ENCODE measurements at places on chromosomes 5 and 9.

DNA sequence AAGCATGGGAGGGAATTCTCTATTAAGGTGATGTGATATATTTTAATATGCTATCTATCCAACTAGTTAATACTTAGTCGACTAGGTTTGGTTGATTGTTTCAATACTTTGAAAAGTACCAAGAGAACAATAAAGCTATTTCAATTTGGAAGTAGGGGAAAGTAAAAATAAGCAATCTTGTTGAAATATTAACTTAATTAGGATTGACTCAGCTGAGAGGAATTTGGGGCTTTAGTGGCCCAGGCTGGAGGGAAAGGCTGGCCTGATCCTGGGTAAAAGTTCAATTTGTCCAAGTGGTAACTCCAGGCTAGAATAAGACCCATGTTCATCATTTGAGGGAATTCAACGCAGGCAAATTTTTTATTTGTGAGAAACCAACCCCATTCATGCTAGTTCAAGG is 48.6 kb downstream of the NMUR2 start:
- DNase-seq: no peak

- DNase-seq: peak; percentile 39
These were observed 228.0 kb downstream of the TLE4 start for GRCh38 chr9:79799691-79800335.

GRCh38 chr9:131695836-131696460 is 43.9 kb downstream of the RAPGEF1 start:
- DNase-seq: no peak

DNA sequence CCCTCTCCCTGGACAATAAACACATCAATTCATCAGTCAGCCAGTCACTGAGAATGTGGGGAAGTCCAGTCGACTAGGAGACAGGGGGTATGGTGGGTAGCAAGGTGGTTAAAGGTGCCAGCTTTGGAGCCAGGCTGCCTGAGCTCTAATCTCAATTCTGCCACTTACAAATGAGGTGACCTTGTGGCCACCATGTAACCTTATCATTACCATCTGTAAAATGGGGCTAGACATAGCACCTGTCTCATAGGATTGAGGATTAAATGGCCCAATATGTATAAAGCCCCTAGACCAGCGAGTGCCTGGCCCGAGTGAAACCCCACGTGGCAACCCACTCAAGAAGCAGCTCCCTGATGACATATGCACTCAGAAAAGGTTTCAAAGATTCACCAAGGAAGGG is 73.3 kb upstream of the TBC1D2 start:
- no peak for DNase-seq

- no peak for DNase-seq
These were observed 80.9 kb downstream of the KIF4B start for GRCh38 chr5:155094455-155094854.

GRCh38 chr5:33834334-33834733 is 57.5 kb downstream of the ADAMTS12 start:
- no peak for DNase-seq

GRCh38 chr5:164358531-164359259 is 853.3 kb downstream of the MAT2B start:
- DNase-seq: no peak

DNA sequence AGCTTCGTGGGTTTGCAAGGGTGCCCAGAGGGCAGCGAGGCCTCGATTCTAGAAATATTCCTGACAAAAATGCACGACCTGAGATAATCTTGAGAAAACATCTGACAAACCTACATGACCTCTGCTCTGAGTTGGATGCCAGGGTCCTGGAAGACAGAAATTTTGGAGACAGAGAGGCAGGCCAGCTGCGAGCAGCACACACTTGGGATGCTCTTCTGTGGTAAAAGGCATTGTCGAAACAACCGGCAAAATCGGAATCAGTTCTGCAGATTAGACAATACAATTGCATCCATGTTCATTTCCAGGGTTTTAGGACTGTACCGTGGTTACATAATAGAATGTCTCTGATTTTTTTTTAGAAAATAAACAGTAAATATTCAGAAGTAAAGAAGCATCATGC is 74.2 kb downstream of the GADD45G start:
- no peak for DNase-seq

DNA sequence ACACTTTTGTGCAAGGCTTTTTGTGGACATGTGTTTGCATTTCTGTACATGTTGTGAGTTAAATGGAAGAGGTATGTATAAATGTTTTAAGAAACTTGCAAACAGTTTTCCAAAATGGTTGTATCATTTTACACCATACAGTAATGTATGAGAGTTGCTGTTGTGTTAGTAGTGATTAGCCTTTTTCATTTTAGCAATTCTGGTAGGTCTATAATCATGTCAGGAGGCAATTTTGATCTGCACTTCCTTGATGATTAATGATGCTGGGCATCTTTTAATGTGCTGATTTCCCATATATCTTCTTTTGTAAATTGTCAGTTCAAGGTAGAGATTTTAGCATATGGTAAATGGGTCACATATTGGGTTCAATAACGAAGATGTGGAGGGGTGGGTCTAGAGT is 87.3 kb downstream of the ANKRD18B start:
- DNase-seq: no peak

- no peak for DNase-seq
These were observed 74.2 kb upstream of the SLC12A2 start for GRCh38 chr5:128009403-128009802.

DNA sequence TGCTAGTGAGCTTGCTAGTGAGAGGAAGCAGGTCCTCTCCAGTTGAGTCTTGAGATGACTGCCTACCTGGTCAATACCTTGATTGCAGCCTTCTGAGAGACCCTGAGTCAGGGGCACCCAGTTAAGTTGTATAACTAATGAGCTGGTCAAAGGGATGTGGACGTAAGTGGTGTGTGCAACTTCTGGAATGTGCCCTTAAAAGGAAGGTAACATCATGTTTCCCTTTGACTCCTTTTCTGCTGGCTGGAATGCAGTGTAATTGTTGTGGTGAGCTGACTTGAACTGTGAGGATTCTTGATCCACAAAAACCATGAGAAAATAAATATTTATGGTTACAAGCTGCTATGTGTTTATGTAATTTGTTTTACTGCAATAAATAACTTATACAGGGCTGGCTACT is 2.4 kb upstream of the SNX2 start:
- no peak for DNase-seq

DNA sequence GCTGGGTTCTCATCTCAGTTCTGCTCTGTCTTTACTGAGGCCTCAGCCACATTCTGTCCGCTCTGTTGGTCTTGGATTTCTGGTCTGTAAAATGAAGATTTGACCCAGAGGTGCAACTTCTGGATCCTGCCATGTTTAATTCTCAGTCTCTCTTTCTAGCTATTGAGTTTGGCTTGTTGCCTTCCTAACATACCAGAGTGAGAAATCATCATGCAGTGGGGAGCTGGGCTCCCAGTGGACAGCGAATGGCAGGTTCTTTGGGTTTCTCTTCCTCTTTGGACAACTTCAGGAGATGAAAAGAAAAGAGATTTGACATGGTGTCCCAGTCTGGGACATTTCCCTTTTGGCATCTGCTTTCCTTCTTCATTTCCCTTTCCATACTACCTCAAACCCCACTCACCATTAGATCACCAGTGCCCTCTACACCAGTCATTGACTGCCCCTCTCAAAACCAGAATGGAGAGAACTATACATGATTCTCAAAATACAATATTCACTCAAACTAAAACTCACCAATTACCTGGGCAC is 334.7 kb downstream of the ACTL7B start:
- DNase-seq: peak; percentile 31

DNA sequence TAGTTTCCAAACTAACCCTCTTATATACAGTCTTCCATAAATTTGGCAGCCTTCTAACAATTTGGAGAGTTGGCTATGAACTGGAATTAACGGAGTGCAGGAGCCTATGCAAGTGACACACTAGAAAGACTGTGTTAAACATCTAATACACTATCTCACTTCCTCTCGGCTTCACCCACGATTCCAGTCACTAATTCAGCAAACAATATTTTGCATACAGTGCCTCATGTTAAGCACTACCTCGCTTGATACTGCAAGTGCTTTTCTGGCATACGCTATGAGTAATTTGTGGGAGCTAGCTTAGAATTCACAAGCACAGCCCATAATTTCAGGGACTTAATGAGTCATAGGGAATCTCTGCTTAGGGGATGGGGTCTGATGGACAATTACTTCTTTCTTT is 102.5 kb downstream of the ST8SIA4 start:
- DNase-seq: no peak

- no peak for DNase-seq
These were observed 73.0 kb downstream of the TMEM161B start for GRCh38 chr5:88195636-88196035.

DNA sequence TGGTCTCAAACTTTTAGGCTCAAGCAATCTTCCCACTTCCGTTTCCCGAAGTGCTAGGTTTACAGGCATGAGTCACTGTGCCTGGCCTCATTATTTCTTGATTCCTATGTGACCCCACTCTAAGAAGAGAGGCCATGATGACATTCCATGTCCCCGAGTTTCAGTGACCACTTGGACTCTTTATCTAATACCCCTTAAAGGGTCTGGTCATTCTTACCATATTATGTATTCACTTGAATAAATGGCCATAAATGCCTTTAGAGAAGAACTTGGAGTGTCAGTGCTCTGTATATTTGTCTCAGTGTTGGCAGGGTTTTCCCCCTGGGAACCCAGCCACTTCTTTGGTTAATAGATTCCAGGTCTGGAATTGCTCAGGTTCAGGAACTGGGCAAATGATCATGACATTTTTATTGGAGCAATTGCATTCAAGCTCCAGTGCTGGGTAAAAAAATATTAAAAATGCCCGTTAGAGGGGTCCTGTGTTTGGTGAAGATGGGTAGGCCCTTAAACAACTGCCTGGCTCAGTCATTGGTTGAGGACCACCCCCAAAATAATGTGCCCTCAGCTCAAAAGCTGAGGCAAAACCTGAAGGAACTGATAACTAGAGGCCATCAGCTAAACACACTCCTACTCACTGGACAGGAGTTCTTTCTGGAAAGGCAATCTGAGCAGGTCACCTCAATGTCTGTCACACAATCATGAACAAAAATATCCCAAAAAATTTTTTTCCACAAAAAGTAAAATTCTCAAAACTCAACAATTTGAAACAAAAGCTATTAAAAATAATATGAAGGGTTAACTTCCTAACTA is 186.6 kb upstream of the ZNF608 start:
- no peak for DNase-seq

DNA sequence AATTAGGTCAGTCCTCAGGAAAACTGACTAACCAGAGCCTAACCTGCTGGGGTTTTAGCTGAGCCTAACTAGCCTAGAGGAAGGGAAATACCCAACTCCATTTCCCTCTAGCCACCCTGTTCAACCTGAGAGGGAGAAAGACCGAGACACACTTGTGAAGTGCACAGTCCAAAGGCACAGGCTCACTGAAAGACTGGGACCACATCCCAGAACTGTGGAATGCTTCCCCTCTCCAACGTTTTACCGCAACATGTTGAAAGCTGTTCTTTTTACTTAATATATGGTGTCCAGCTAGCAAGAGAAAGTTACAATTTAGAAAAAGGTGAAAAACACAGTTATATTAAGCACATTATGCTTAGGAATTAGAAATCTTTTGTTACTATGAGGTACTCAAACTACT is 76.8 kb upstream of the SIMC1 start:
- no peak for DNase-seq

DNA sequence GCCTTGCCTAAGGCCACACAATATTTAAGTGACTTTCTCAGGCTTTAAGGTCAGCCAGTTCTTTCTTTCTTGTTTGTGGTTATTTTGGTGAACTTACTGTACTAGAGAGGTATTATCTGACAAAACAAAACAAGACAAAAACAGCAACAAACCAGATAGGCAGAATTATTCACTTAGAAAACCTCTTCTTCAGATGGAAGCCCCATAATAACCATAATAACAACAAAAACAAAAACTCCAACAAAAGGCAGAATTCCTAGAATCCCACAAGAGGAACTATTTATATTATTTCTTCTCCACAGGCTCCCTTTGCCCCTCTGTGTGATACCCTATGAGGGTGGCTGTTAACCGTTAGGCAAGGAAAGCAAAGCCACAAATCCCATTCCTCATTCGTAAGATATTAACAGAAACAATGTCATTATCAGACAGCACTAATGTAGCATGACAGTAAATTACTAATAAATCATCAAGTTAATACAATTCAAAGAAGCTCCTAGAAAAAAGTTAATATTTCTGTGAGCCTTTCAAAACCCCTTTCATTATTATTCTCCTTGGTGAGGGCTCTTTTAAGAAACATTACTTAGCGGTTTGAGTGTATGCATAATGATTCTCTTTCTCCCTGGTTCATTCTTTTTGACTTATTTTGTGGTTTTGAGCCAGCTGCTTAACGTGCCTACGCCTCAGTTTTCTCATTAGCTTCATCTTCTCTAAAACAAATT is 274.9 kb downstream of the EFNA5 start:
- DNase-seq: no peak

GRCh38 chr5:37071901-37072581 is 177.1 kb downstream of the CPLANE1 start:
- DNase-seq: no peak

GRCh38 chr9:22147813-22148527 is 138.9 kb upstream of the CDKN2B start:
- no peak for DNase-seq

DNA sequence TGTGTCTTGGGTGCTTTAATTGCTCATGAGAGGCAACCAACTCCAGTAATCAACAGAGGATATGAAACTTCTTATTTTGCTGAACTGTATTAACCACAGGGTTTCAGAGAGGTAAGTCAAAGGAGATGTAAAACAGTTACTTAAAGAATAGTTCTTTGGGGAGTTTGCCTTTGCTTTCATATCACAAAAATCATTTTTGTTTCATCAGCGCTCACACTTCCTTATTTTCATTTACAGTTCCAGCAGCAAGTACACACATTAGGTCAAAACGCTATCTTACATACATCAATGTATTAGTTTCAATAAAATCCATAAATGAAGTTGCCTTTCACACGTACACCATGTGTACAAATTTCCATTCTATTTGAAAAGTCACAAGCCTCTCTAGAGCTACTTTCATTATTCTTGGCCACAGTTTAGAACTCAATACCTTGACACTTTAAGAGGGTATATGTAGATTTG is 50.1 kb downstream of the ST8SIA4 start:
- no peak for DNase-seq

- no peak for DNase-seq
These were observed 113.0 kb downstream of the AUH start for GRCh38 chr9:91248707-91249106.

- no peak for DNase-seq
These were observed 391.3 kb downstream of the GADD45G start for GRCh38 chr9:89996116-89996515.

- DNase-seq: no peak
These were observed 5.5 kb downstream of the NKX2-5 start for GRCh38 chr5:173229382-173229959.

- DNase-seq: no peak
These were observed 120.7 kb upstream of the ZNF618 start for GRCh38 chr9:113755433-113755832.

- no peak for DNase-seq
These were observed 179.3 kb downstream of the CTNND2 start for GRCh38 chr5:11724940-11725339.

- no peak for DNase-seq
These were observed 167.5 kb downstream of the NMUR2 start for GRCh38 chr5:152237531-152237930.

- no peak for DNase-seq
These were observed 117.9 kb downstream of the MELK start for GRCh38 chr9:36690412-36691168.

- no peak for DNase-seq
These were observed 105.5 kb downstream of the FEM1C start for GRCh38 chr5:115439042-115439441.
